Activated CD4-positive, alpha-beta T cell treated with anti-CD3 and anti-CD28 coated beads for 36 hours (primary cell): ENCODE measurements at places on chromosomes 12 and 14. TPM values are rescaled to one million over a fixed set of nuclear protein-coding genes. Genes with fewer than 3 reads are reported as not detected.

DNA sequence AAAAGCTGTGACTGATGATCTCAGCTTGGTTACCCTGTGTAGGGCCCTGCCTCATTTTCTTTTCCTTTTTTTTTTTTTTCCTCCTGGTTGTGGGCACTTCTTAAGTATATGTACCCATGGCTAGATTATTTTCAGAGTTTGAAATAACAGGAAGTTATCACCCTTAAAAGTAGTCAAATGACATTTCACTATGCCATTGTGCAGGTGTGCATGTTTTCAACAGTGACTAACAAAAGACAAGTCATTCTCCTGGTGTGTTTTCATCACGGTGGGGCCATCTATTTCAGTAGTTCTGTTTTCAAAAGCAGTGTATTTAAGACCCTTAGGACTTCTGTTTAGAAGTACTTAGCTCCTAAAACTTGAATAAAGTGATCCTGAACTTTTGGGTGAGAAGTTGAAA, 15.0 kb downstream of the GABARAPL1 start:
- peak; percentile 24 for DNase-seq

GRCh38 chr12:69404851-69405565, 45.5 kb downstream of the YEATS4 start:
- DNase-seq: no peak

DNA sequence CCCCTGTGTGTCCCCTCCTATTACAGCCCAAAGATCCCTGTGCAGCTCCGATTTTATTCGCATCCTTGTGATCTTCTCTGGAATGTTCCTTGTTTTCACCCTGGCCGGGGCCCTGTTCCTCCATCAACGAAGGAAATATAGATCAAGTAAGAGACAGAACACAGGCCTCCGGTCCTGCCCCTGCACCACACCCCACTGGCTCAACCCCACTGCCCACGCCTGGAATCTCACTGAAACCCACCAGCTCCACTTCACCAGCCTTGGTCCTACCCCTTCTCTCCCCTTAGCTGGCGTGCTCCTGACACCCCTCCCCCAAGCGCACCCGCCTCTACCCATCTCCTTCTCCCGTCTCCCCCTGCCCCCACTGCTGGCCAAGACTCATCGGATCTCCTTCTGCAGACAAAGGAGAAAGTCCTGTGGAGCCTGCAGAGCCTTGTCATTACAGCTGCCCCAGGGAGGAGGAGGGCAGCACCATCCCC, 934 bp upstream of the TAPBPL start:
- DNase-seq: peak; percentile 66

The IFI27 gene
- 3.0 TPM for total RNA-seq

The PLA2G1B gene
- total RNA-seq: not detected

DNA sequence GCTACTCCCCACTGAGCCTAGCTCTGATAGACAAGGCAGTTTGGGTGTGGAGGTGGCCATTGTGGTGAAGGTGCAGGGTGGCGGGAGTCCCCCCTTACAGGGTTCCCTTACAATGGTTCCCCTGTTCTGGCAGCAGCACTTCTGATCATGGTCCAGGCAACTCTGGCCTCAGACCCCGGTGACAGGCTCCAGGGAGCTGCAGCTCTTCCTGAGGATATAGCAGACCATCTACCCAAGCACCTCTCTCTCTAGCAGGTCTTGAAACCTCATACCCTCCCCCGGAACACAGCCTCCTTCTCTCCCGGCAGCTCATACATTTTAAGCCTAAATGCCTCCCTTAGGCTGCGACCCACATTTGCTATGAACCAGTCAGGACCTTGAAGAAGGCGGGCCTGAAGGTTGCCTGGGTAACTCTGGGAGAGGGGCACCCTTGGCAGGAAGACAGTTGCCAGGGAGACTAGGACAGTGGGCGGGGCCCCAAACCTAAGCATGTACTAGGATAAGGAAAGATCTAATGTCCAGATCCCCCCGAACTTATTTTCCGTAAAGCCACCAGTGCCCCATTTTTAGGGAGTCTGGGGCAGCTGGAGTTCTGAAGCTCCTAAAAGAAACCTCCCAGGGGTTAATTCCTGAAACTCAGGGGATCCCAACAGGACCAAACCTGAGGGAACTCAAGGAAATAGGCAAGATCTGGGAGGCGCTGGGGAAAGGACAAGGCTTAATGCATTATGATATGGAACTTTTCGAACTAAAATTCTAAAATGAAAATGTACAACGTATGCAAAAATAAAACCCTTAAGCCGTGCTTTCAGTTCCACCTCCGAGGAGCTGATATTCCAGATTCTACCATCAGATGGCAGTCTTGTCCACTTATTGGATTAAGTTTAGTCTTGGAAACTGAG, 4.5 kb upstream of the GDF11 start:
- peak; percentile 88 for DNase-seq

The CRIP2 gene
- 1.2 TPM for total RNA-seq

- peak; percentile 65 for DNase-seq
Measured at GRCh38 chr12:122064025-122064777, 14.4 kb upstream of the MLXIP start.

DNA sequence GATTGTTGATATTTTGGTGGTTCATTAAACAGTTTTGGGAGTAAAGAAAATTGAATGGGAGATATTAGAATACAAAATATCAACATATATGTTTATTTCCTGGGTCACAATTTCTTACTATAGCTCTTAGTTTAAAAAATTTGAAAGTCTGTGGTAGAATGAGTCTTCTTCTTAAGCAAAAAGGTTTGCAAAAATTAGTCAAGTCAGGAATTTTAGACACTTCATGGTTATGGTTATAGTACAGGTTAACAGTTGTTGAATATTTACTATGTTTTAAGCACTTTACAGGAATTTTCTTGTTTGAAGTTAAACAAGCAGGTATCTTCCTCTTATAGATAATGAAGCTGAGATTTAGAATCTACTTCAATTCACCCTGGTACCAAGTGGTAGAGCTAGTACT, 56.8 kb downstream of the USP15 start:
- DNase-seq: no peak

DNA sequence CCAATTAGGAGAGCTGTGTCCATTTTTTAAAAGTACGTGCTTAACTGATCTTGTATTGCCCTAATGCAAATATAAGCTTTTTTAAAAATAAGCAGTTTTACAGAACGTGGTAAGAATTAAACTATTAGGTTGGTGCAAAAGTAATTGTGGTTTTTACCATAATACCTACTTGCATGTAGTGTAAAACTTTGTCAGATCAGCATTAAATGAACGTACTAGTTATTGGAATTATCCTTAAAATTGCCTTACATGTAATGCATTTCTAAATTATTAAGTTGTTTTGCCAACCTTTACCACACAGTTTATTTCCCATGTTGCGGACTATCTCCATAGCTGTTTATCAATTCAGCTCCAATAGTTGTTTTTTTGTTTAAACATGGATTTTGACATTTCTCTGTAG, 10.9 kb downstream of the CAND1 start:
- DNase-seq: no peak

The NRXN3 gene
- total RNA-seq: not detected

The CINP gene
- 47.0 TPM for total RNA-seq

DNA sequence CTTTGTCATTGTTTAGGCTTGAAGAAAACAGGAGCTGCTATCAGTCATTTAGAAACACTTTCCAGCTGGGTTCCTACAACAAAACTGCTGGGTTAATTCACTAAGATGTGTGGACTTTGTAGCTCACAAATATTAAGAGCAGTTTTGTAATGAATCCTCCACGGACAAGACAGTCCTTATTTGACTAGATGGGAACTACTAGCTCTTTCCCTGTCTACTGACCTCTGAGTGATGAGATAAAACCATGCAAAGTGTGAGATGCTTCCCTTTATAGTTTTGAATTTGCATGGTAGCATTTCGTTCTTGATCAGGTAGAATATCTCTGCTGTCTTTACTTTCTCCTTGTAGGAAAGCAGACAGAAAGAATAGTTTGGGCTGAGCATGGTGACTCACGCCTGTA, 72.9 kb upstream of the STXBP6 start:
- DNase-seq: no peak

DNA sequence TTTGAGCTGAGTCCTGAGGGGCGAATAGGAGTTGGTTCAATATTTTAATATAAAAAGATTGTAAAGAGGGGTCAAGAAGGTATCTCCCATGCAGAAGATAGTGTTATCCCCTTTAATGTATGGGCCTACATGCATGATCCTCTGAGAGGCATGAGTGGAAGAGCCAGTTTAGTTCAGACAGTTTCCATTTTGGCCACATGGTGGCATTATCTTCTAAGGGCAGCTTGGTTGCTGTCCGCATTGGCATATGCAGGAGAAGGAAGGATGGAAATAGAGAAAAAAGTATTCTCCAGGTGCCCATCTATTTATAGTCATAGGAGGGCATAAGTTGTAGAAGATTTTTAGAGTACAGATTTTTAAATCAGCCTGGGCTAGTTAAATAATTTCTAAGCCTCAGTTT, 5.4 kb downstream of the SAMD4A start:
- DNase-seq: peak; percentile 54

DNA sequence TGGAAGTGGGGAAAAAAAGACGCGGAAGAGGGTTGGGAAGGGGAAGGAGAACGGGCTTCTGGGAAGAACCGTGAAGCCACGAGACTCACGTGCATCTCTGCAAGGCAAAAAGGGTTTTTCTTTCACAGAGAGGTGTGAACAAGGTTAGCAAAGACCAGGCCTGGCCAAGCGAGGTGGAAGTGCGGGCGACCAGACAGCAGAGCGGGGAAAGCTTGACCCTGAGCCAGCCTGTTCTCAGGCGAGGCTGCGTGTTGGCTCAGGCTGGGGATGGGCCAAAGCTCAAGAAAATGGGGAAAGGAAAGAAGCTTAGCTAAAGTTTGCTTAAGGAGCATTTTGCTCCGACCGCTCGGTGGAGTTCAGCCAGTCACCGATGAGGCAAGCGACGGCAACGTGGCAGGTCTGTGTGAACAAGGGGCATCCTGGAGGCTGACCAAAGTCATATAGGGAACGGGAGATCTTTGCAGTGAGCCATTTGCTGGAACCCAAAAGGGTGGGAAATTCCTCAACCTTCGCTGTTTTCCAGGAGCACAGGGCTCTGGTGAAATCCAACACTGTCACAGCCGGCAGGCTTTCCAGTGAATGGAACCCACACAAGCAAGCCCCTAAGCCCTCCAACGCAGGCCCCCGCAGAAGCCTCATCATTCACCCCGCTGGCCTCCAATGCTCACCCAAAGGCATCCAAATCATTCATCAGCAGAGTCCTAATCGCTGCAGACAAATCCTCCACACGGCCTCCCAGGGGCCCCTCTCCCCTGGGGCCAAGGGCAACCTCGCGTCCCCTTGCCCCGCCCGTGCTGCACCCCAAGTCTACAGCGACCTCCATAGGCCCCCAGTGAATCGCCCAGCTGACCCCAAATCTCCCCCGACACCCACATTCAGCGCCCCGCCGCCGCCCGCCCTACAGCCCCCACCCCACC, 754 bp downstream of the ZNF605 start:
- DNase-seq: peak; percentile 58

GRCh38 chr12:43665091-43665490, 93.5 kb downstream of the PUS7L start:
- DNase-seq: no peak

DNA sequence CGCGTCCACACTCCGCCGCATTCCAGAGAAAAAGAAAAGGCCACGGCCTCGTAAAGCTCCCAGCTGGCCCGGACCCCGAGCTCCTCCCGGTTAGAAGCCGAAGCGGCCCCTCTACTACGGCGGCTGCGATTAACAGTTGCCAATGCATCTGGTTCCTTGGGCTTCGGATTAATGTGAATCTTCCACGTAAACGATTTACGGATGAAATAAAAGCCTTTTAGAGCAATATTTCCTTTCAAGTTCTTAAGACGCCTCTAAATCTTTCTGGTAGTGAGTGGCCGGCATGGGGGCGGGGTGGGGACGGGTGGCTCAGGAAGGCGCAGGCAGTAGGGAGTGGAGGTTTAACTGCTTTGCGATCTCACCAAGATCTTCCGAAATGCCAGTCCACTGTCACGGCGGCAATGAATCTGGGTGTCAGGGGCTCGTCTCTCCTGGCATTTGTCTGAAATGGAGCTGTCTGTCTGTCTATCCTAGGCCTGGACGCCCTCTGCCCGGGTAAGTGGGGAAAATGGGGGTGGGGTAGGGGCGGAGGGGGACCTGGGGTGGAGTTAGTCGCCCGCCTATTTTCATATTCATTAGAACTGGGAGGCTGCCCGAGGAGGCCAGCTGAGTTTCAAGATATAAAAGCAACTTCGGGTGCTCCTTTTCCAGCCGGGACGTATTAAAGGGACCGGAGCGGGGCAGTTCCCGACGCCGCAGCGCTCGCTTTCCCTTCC, 413 bp upstream of the ALX1 start:
- peak; percentile 9 for DNase-seq

The DDHD1 gene
- total RNA-seq: 34.7 TPM

The GSC gene
- total RNA-seq: not detected

- DNase-seq: peak; percentile 71
Measured at GRCh38 chr12:92649511-92650227, 53.1 kb upstream of the PLEKHG7 start.

The APOLD1 gene
- total RNA-seq: 3.5 TPM

DNA sequence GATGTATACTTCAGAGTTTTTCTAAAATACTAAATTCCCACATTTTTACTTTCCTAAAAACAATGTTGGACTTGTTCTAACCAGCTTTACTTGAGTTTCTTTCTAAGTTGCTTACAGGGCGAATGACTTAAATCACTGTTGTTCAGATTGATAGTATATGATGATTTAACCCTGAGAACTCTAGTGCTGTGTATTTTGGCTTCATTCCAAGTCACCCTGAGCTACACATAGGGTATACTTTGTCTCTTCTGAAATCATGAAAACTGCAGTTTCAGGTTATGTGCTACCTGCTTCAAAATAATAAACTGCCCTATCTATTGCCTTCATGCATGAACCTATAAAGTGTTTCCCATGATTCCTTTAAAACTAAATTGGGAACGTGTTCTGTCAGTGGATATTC, 162.5 kb upstream of the PDE3A start:
- no peak for DNase-seq

- DNase-seq: no peak
Measured at GRCh38 chr12:31363416-31363809, 37.5 kb upstream of the SINHCAF start.

DNA sequence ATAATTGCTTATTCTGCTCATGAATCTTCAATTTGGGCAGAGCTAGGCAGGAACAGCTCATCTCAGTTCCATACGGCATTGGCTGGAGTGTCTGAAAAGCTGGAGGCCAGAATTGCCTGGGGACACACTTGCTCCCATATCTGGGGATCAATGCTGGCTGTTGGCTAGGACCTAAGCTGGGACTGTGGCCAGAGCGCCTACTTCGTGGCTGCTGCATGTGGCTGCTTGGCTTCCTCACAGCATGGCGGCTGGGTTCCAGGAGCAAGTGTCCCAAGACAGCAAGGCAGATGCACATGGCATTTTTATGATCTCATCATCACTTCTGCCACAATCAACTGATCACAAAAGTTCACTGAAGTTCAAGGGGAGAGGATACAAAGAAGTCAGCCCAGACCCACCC, 200.2 kb downstream of the TTC8 start:
- no peak for DNase-seq

GRCh38 chr12:98645572-98646067, 530 bp downstream of the APAF1 start:
- peak; percentile 29 for DNase-seq

DNA sequence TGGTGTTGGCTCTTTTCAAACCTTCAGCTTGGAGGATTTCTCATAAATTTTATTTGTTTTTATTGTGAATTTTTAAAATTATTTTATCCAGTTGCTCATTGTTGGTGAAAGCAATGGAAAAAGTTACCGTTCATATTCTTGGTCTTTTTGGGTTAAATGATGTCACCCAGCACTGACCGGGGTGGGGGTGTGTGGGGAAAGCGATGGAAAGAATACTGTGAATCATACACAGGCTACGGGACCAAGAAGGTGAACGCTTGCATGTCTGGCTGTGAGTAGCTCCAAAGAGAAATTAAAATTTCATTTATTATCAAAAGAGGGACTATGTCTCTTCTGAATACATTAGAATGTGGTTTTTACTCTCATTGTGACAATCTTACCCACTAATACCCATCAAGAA, 430.1 kb downstream of the AEBP2 start:
- DNase-seq: peak; percentile 15

- no peak for DNase-seq
Measured at GRCh38 chr12:56572288-56572687, 50.7 kb downstream of the RBMS2 start.
